Upper lobe of left lung (tissue), 6 donors: ENCODE measurements at places on chromosomes 13 and 19. TPM values are rescaled to one million over a fixed set of nuclear protein-coding genes. Genes with fewer than 3 reads are reported as not detected.
A peak's percentile ranks its signal among the peaks of the same experiment; 100 is the strongest.

The NOP53 gene
- 261 TPM for total RNA-seq

DNA sequence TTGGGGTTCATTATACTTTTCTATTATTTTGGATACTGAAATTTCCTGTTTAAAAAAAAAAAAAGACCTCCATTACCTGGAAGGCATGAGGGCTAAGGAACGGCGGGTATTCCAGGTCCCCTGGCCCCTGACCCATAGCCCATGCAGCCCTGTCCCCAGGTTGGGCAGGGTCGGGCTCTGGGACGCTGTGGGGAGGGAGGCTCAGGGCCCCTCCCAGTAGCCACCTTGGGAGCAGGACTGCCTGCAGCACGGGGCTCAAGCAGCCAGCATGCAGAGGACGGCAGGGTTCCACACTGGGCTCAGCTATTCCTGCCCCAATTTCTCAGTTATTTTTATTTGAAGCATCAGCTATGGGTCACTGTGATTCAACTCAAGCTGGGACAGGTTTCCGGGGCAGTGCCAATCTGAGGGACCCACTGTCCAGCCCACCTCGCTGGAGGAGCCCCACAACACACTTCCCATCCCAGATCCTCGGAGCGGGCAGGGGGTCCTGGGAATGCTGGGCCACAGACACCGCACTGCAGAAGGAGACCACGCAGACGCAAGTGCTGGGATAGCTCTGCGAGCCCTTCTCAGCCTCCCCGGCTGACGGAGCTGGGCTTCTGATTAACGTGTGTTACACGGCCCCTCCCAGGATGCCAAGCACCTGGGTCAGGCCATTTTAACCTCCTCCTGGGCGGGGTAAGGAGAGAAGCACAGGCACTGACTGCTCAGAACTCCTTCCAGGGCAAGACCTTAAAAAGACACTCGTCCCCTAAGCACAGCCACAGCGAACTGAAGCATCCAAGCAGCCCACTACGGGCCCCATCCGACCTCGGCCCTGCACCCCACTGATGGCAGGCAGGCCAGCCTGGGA, 60.1 kb downstream of the PEPD start:
- no peaks in the 10 kb centered on the region for H3K27me3 ChIP-seq
- H3K4me3 ChIP-seq, result no peak overlapping the region
- no peak overlapping the region for H3K27ac ChIP-seq

The ICAM4 gene
- 24.3 TPM for total RNA-seq

The DNAJC3 gene
- 27.2 TPM for total RNA-seq

The ZNF132 gene
- total RNA-seq, result 5.2 TPM

DNA sequence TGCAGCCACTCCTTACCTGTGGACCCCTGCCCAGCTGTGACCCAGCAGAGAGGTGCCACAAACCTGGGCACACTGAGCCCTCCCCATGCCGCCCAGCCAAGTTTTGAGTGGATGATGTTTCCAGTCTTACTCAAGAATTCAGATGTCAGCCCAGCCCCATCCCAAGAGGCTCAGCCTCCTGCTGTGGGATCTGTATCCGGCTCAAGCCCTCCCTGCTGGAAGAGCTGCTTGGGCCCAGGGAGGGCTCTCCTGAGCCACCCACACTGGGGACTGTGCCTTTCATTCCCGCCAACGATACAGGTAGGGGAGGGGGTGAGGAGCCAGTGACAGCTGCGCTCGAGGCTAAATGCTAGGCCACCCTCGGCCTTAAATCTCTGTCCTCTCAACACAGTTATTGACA, 5.9 kb upstream of the SLC7A9 start:
- H3K4me3 ChIP-seq, result no peak overlapping the region
- H3K4me1 ChIP-seq, result no peaks in the 10 kb centered on the region
- H3K27ac ChIP-seq, result no peak overlapping the region

DNA sequence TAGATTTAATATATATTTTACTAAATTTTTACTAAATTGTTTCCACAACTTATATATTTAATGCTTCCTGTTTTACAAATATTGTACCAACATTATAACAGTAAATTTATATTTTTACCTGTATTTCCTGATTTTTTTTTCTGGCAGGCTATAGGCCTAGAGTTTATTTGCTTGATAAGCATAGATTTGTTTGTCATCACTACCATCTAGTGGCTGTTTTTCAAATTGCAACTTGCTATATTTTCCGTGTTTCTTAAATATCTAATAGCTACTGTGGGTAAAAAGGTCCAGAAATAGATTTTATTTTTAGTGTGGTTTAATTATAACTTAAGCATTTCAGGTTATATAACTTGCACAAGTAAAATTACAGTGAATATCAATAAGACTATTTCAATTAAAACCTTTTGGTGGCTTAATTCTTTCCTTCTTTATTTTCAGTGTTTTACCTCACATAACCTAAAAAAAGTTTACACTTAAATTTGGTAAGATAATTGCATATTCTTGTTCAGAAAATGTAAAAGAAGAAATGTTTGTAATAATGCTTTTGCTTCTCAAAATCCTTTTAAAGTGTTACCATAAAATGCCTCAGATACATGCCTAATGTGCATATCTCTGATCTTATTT, 60.6 kb downstream of the NDFIP2 start:
- no peaks in the 10 kb centered on the region for H3K4me1 ChIP-seq
- no peaks in the 10 kb centered on the region for H3K27me3 ChIP-seq
- H3K27ac ChIP-seq, result no peak overlapping the region
- H3K36me3 ChIP-seq, result peaks cover 7% of the 10 kb centered on the region
- no peak for DNase-seq

DNA sequence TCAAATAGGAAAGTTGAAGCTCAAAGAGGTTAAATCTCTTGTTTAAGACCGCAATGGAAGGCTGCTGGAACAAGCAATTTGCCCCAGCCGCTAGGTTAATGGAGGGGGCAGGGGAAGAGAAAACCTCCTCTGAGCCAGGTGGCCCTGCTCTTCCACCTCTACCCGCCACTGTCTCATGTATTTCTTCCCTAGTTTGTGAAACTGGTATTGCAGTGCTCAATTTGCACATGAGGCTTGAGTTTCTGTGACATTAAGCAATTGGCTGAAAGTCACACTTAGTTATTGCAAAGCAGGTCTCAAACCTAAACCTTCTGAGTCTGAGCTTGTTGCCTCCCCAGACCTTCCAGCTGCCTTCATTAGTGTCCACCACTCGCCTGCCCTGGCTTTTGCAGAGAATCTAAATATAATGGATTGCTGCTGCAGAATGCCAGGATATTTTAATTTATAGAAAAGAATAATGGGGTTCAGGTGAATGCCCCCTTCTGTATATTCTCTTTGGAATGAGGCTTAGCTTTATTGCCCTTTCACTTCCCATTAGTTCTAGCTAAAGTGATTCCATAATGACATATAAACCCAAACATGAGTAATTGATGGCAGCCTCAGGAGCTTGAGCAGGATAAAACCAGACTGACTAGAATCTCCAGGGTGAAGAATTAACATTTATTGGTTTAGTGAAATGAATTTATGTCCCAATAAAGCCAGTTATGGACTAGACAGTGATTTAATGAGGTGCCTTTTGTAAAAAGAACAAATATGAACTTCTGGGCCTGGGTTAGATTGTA, 27.0 kb upstream of the OLFM4 start:
- no peak overlapping the region for H3K27ac ChIP-seq
- H3K27me3 ChIP-seq, result no peaks in the 10 kb centered on the region
- H3K4me1 ChIP-seq, result no peaks in the 10 kb centered on the region

DNA sequence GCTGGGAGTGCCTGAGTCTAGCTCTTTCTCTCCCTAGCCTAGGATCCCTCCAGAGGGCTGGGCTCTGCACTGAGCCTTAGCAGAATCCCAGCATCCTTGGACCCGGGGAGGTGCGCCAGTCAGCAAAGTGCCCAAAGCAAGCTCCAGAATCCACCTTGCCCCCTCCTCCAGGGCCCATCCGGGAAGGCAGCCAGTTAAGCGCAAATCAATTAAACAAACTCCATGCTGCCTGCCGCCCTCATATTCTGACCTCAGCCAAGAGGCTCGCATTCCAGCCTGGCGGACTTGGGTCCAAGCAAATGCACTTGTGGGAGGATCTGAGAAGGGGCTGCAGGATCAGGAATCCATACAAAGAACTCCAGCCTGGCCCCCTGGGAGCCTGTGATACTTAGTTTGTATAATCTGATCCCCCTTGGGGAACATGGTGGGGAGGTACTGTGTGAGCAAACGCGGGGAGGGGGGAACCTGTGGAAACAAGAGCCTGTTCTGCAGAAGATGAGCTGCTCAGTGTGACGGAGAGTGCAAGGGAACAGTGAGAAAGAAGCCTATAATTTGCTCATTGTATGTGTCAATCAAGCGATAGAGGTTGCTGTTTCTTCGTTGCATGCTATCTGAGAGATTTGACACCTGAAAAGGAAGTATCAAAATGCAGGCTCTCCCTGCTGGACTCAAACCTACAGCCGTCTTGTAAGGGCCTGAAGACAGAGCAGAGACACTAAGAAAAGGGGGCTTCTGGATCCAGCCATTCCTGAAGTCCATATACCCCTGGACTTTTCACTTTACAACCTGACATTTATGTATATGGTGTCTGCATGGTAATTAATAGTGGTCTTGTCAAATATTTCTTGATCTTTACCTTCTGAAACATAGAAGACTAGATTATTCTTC, 29.4 kb downstream of the ZNRF4 start:
- H3K4me3 ChIP-seq, result no peak overlapping the region
- no peaks in the 10 kb centered on the region for H3K36me3 ChIP-seq
- no peak for DNase-seq
- no peak overlapping the region for H3K27ac ChIP-seq

The DDX39A gene
- 81.7 TPM for total RNA-seq

GRCh38 chr13:33308863-33309262, 23.3 kb upstream of the STARD13 start:
- no peak overlapping the region for H3K27ac ChIP-seq
- no peaks in the 10 kb centered on the region for H3K36me3 ChIP-seq
- DNase-seq, result no peak
- H3K4me3 ChIP-seq, result no peak overlapping the region
- peaks cover 5% of the 10 kb centered on the region for H3K4me1 ChIP-seq
- H3K27me3 ChIP-seq, result no peaks in the 10 kb centered on the region

DNA sequence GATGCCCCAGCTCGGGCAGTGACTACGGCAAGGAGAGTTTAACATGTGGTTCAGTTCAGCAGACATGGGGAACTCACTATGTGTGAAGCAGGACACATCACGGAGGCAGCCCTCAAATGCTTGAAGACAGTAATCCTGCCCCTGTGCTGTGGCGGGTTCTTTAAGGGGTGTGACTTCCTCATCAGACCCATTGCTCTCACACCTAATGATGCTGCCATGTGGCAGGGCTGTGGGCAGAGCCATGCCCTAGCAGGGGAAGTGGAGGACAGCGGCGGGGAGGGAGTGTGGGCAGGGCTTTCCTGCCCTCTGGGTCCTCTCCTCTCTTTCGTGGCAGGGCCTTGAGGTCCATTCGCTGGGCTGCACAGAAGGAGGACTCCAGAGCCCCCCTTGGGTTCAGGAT, 131.1 kb upstream of the GJB6 start:
- no peaks in the 10 kb centered on the region for H3K27me3 ChIP-seq
- DNase-seq, result no peak
- H3K27ac ChIP-seq, result no peak overlapping the region
- H3K4me3 ChIP-seq, result no peak overlapping the region
- no peaks in the 10 kb centered on the region for H3K36me3 ChIP-seq
- H3K4me1 ChIP-seq, result no peaks in the 10 kb centered on the region

The OR7C1 gene
- not detected for total RNA-seq

DNA sequence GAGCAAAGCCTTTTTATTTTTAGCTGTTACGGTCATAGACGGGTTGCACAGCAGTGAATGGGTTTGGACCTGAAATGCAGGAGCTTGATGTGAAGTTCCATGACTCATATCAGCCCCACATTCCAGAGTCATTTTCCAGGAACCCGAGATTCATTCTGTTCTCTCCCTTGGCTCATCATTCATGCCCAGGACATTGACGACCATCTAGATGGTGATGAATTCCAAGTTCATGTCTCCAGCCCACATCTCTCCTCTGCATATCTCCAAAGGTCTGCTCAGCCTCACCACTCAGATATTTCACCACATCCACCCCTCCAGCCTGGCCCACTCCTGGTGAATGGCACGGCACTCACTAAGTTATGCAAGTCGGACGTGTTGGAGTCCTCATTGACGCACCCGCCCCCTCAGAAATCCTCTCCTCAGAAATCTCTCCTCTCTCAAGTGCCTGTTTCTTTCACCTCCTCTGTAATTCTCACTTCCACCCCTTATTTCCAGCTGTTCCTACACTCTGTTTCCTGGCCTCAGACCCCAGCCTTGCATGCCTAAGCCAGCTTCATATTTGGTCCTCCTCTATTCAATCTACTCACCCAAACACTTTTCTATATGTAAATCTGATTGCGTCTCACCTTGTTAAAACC, 83.1 kb downstream of the ALOX5AP start:
- no peak for DNase-seq
- H3K4me3 ChIP-seq, result no peak overlapping the region
- no peaks in the 10 kb centered on the region for H3K36me3 ChIP-seq
- no peaks in the 10 kb centered on the region for H3K27me3 ChIP-seq
- no peaks in the 10 kb centered on the region for H3K4me1 ChIP-seq

DNA sequence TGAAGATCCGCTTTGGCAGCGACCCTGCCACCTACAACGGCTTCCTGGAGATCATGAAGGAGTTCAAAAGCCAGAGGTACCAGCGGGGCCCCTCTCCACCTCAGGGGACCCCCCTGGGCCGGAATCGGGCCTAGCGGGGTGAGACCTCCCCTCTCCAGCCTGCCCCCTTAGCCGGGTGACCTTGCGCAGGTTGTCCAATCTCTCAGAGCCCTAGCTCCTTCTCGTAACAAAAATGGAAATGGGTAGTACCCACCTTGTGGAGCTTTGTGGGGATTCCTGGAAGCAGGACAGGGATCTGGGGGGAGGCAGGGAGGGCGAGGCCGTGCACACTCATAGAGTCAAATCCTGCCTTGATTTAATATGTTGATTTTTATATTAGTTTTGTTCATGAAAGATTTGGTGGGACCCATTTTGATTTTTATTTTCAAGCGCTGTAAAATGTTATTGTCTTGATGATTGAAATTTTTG, 658 bp downstream of the SIN3B start:
- peak overlapping the region; percentile 100 for H3K4me3 ChIP-seq
- peaks cover 21% of the 10 kb centered on the region for H3K4me1 ChIP-seq
- H3K27ac ChIP-seq, result peak overlapping the region; percentile 91

- no peak overlapping the region for H3K4me3 ChIP-seq
- peaks cover 24% of the 10 kb centered on the region for H3K4me1 ChIP-seq
- H3K36me3 ChIP-seq, result peaks cover under 1% of the 10 kb centered on the region
- H3K27ac ChIP-seq, result no peak overlapping the region
These were observed 21.3 kb upstream of the S1PR4 start for GRCh38 chr19:3157096-3157845.

DNA sequence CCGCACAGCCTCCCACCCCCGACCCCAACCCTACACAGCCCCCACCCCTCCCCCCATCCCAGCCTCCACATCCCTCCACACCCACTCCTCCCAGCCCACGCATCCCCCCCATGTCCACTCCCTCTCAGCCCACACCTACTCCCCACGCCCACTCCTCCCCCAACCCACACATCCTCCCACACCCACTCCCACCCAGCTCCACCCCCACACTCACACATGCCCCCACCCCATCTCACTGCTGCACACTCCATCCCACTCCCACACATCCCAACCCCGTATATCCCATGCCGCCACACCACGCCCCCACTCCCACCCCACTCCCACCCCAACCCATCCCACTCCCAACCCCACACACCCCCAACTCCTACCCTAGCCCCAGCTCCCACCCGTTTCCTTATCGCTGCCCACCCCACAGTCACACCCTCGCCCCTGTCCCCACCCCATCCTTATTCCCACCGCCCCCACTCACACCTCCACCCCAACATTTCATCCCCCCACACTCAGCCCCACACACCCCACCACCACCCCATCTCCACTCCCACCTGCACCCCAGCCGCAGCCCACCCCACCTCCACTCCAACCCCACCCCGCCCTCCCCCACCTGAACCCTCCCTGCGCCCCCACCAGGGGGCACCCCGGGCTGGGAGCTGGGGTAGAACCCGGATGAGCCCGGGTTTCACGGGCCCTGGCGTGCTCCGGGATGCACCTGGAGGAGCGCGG, 809 bp downstream of the TDRD12 start:
- H3K4me1 ChIP-seq, result no peaks in the 10 kb centered on the region
- no peak overlapping the region for H3K4me3 ChIP-seq
- DNase-seq, result no peak
- peaks cover 1% of the 10 kb centered on the region for H3K36me3 ChIP-seq
